Osteoblast (primary cell): ENCODE measurements at places on chromosomes 6 and 20. TPM values are rescaled to one million over a fixed set of nuclear protein-coding genes. Genes with fewer than 3 reads are reported as not detected.
A peak's percentile ranks its signal among the peaks of the same experiment; 100 is the strongest.

The MATN4 gene
- under 0.01 TPM in 1 of 2 replicates, not detected in the other for total RNA-seq

The CRISP3 gene
- total RNA-seq = not detected in 2 replicates

The ZSCAN23 gene
- 6.9 and 7.4 TPM in 2 replicates for total RNA-seq

The ID4 gene
- total RNA-seq = 25.3 and 29.7 TPM in 2 replicates

The DUSP15 gene
- total RNA-seq = 1.2 and 1.4 TPM in 2 replicates

The CCN6 gene
- total RNA-seq = 6.8 and 6.9 TPM in 2 replicates

GRCh38 chr20:45917790-45918141, 5.8 kb upstream of the PLTP start:
- DNase-seq = peak; percentile 49

GRCh38 chr20:45087097-45087790, 13.7 kb downstream of the KCNS1 start:
- no peak for DNase-seq

DNA sequence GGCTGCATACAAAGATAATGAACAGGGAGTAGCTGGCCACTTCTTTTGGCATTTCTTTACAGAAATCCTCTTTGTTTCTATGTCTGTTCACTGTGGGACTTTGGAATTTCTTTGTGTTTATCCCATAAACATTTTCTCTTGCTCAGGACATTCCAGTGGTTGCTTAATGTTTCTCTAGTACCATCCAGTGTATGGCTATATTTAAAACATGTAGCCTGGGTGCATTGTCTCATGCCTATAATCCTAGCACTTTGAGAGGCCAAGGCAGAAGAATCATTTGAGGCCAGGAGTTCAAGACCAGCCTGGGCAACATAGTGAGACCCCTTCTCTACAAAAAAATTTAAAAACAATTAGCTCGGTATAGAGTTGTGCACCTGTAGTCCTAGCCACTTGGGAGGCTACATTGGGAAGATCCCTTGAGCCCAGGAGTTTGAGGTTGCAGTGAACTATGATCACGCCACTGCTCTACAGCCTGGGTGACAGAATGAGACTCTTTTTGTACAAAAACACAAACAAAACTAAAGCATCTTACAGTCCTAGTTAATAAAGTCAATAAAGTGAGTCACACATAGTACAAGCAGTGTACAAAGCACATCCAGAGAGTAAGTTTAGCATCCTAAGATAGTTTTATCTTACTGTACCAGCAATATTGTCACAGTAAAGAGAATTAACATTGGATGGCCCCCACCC, 63.3 kb downstream of the ZFAND3 start:
- peak; percentile 65 for DNase-seq

DNA sequence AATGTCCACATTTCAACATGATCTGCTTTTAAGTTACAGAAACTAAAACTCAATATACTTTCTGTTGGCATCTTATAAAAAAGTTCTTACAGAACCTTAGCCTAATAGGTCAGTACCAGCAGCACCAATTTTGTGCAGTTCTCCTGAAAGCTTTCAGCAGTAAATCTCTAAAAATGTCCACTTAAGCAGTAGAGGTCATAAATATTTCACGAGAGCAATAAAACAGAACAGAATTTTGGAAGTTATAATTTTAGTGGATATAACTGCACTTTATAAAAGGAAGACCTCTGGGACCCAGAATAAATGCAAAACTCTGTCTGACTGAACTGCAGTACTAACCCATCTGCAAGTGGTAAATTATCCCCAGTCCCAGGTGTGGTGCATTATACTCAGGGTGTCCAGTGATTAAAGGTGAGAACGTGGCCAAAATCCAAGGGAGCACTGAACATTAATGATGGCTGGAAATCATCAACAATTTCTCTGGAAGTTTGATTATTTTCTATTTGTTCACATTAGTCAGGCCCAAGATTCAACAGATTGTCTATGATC, 172.6 kb upstream of the RSPO3 start:
- no peak for DNase-seq

DNA sequence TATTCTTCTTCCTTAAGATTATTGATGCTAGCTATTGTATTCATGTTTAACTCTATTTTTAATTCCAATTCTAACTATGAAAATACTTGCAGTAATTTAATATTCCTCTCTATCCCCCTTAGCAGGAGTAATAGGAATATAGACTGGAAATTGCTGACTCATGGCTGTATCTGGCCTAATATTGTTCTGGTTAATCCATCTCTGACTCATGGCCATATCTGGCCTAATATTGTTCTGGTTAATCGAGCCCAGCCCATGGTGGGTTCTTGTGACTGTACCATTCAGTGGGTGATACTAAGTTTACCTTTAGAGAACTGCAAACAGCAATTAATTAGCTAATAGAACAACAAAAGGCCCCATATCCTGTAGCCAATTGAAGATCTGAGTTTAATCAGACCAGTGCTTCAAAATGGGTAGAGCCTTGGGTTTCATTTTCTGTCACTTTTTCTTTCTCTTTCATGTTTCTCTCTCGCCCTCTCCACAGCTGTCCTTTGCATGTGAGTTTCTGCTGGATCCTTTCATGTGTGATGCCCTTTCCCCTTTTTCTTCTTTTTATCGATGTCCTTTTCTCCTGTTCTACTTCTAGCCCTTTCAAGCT, 50.6 kb downstream of the SLC22A3 start:
- no peak for DNase-seq

DNA sequence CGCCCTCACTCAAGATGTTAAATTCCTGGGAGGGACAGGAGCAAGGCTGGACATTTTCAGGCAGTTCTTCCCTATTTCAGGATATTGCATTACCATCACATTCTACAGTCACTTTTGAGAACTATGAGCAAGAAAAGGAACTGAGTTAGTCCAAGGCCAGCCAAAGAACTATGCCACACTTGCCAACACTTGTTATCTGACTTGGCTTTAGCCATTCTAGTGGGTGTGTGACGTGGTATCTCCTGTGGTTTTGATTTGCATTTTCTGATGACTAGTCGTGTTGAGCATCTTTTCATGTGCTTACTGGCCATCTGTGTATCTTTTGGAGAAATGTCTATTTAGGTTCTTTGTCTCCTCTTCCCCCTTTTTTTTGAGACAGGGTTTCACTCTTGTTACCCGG, 12.0 kb downstream of the XRN2 start:
- peak; percentile 83 for DNase-seq

- peak; percentile 22 for DNase-seq
These were observed 182.2 kb downstream of the COL12A1 start for GRCh38 chr6:75023634-75024033.

GRCh38 chr6:424741-425417, 33.3 kb downstream of the IRF4 start:
- no peak for DNase-seq

- DNase-seq = no peak
These were observed 68.5 kb downstream of the FOXC1 start for GRCh38 chr6:1678201-1678600.
